ENCODE measurements at places on chromosomes 12 and 14.
A peak's percentile ranks its signal among the peaks of the same experiment; 100 is the strongest.

DNA sequence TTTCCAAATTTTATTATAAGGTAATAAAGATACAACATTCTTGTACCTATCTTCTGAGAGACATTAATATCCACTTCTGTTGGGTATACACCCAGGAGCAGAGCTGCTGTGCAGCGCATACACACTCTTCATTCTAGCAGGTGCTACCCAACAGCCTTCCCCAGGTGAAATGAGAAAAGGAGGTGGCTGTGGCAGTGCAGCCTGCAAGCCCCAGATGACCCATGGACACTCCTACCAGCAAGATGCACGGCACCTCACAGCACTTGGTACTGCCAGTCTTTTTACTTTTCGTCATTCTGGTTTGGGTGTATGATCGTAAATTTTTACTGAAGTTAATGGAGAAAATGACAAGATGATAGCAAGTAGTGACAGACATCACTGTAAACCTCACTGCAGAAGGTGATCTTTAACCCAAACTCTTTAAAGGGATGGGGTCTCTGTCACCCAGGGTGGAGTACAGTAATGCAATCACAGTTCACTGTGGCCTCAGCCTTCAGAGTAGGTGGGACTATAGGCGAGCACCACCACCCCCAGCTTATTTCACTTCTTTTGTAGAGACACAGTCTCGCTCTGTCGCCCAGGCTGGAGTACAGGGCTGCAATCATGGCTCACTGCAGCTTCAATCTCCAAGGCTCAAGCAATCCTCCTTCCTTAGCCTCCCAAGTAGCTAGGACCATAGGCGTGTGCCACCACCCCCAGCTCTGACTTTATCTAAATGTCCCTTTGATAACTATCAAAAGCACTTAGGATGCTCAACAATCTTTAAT is 26.5 kb downstream of the VPS37B start:
- DNase-seq, result no peak

- no peak for DNase-seq
Observed at GRCh38 chr12:108320507-108321293, 18.4 kb downstream of the CMKLR1 start.

- peak; percentile 66 for DNase-seq
Observed at GRCh38 chr12:113098441-113099028, 37.0 kb downstream of the RASAL1 start.

GRCh38 chr14:90521084-90521929 is 124.5 kb downstream of the CALM1 start:
- DNase-seq, result no peak

DNA sequence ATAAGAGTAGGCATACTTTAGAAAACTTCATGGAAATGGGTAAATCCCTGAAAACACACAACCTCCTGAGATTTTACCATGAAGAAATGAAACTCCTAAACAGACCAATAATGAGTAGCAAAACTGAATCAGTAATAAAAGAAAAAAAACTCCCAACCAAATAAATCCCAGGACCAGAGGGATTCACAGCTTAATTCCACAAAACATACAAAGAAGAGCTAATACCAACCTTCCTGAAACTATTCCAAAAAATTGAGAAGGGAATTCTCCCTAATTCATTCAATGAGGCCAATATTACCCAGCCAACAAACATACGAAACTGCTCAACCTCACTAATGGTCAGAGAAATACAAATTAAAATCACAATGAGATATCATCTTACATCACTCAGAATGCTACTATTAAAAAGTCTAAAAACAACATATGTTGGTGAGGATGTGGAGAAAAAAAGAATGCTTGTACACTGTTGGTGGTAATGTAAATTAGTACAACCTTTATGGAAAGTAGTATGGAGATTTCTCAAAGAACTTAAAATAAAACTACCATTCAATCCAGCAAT is 97.3 kb upstream of the ST8SIA1 start:
- no peak for DNase-seq

- no peak for DNase-seq
Observed at GRCh38 chr12:131902332-131903241, 8.2 kb downstream of the ULK1 start.
